ENCODE measurements at places on chromosomes 4 and X. TPM values are rescaled to one million over a fixed set of nuclear protein-coding genes. Genes with fewer than 3 reads are reported as not detected.

The CT47B1 gene
- total RNA-seq = not detected

The ZDHHC15 gene
- total RNA-seq = not detected

The MUC7 gene
- total RNA-seq = not detected

The POLN gene
- 1.8 TPM for total RNA-seq

The SMIM31 gene
- not detected for total RNA-seq

The MAGEB1 gene
- not detected for total RNA-seq

The PNMA5 gene
- total RNA-seq = not detected

The FRMD7 gene
- not detected for total RNA-seq

The NPY2R gene
- total RNA-seq = not detected

Data from A549 treated with Mapracorat at 1 μM for 4 hours (cell line).